Kidney glomerular epithelial cell (primary cell): ENCODE measurements at places on chromosomes 3 and 15.
A peak's percentile ranks its signal among the peaks of the same experiment; 100 is the strongest.

- DNase-seq: no peak
Observed at GRCh38 chr3:95407709-95408463, 1345.0 kb downstream of the NSUN3 start.

DNA sequence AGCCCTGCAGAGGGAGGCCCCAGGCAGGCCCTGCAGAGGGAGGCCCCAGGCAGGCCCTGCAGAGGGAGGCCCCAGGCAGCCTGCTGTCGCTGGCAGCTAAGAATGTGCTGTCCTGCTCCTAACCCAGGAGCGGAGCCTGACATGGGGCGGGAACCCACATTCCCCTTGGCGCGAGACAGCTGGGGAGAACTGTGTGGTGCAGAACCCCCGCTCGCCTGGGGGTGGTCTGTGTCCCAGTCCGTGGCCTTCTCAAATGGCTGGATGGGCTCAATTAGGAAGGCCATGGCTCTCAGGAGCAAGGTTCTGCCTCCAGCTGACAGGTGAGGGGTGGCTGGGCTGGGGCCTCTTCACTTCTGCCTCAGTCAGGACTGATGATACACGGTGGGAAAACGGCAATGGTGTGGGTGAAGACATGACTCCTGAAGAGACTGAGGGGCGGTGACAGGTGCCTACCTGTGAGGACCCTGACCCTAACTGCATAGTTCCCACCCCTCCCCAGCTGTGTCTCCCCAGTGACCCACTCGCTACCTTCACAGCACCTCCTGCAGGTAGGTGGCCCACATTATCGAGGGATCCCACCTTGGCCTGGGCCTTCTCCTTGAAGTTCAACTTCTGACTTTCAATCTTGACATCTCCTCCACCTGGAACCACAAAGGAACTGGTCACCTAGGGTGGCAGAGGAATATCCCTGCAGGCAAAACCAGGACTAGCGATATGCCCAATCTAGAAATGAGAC is 52.0 kb downstream of the DHX30 start:
- no peak for DNase-seq

DNA sequence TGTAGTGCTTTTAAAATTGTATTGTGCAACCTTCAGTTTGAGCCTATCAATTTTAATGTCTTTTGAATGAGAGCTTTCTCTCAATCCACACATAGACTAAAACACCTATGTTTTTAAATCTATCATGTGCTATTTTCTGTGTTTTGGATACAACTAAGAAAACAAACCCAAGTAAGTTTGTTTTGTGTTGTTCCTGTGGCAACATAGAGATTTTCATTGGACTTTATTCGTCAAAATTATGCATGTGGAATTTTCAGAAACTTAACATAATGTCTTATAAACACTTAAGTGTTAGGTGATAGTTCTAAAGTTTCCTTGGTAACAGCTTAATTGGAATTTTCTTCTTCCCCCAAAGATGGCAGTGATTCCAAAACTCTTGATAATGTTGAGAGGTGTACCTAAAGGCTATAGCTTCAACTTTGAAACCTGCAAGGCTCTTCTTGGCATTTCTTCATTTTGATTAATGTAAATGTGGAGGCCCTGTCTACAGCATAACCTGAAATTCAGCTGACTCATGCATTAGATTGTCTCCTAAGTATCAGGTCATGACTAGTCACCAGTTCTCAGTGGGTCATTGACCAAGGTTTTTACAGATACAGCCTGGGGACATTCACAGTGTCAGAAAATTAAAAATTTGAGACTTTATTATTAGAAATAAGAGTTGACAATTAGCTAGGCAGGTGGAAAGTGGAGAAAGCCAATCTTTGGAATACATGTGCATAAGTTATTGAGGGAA is 44.4 kb downstream of the COL6A5 start:
- DNase-seq: no peak

GRCh38 chr3:171255236-171255806 is 204.9 kb downstream of the TNIK start:
- DNase-seq: no peak

GRCh38 chr3:177525987-177526712 is 328.9 kb upstream of the TBL1XR1 start:
- no peak for DNase-seq

DNA sequence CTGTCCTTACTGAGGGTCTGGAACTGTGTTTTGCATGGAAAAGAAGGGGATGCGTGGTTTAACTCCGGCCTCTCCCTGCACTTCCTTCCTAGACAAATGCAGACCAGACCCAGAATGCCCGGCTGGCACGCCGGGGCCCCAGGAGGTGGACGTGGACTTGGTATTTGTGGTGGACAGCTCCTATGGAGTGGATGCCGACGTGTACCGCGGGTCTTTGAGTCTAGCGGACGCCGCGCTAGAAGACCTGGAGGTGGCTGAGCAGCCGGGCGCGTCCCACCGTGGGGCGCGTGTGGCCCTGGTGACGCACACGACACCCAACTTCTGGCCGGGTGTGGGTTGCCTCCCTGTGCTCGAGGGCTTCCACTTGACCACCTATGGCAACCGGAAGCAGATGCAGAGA is 81.8 kb upstream of the COL6A5 start:
- no peak for DNase-seq

DNA sequence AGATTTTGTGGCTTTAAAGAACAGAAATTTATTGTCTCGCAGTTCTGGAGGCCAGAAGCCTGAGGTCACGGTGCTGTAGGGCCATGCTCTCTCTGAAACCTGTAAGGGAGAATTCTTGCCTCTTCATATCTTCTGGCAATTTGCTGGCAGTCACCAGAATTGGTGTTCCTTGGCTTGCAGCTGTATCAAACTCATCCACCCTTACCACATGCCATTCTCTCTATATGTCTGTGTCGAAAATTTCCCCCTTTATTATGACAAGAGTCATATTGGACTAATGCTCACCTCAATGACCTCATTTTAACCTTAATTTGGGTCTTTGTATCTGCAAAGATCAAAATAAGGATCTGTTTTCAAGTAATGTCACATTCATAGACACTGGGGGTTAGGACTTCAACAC is 266.7 kb downstream of the IL20RB start:
- DNase-seq: no peak

DNA sequence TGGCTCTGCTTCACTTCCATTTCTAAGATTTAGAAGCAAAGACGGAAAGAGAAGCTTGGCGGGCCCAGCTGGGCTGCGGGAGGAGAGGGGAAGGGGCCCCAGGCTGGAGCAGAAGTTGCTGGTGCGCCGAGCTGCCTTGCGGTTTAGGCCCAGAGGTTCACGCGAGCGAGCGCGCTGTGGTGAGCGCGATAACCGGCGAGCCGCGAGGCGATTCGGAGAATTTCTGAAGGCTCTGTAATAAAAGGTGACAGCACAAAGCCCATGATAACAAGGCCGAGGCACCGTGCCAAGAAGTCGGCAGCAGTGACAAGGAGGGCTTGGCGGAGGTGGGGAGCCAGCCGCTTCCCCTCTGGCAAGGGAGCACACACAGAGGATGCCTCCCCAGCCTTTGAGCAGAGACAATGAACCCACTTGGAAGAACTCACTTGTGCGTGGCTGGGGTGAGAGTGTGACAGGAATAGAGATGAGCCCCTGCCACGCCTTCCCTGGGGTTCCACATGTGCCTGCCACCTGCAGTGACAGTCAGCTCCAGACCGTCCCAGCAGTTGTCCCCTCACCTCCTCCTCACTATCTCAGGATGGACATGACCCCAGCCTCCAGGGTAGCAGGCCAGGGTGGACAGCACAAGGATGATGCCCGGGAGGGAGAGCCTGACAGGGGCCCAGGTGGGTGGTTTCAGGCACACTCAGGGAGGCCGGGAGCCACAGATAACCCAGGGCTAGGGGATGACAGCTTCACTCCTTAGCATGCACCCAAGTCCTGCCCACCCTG is 315.2 kb downstream of the UACA start:
- no peak for DNase-seq

DNA sequence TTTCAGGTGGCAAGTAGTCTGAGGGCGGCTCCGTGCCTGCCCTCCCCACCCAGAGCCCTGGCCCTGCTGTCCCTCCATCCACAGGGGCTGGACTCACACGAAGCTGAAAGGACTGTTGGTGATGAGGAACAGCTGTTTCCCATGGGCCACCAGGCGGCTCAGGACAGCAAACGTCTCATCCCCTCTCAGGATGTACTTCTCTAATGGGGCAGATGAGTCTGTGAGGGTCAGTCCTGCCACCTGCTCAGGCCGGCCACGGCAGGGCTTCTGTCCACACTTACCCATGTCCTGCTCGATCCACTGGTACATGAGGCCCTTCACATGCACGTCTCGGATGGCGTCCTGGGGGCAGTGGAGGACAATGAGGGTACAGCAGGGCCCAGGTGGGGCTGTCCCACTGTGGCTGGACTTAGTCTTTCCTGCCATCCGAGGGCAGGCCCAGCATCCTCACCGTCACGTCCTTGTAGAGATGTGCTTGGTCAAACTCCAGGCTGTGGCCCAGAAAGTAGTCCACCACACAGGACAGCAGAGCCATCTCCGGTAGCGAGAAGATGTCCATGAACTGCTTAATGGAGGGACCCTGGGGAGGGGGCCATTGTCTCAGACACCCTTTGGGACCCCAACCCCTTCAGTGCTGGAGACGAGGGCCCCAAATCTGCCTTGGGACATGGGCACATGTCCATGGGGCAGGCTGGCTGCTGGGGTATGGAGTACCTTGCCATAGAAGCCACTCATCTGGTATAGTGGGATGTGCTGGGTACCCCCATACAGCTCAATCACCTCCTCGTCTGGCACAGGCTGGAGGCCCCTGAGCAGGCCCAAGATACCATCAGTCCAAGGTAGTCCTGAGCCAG is 5.7 kb downstream of the NT5DC2 start:
- DNase-seq: no peak

DNA sequence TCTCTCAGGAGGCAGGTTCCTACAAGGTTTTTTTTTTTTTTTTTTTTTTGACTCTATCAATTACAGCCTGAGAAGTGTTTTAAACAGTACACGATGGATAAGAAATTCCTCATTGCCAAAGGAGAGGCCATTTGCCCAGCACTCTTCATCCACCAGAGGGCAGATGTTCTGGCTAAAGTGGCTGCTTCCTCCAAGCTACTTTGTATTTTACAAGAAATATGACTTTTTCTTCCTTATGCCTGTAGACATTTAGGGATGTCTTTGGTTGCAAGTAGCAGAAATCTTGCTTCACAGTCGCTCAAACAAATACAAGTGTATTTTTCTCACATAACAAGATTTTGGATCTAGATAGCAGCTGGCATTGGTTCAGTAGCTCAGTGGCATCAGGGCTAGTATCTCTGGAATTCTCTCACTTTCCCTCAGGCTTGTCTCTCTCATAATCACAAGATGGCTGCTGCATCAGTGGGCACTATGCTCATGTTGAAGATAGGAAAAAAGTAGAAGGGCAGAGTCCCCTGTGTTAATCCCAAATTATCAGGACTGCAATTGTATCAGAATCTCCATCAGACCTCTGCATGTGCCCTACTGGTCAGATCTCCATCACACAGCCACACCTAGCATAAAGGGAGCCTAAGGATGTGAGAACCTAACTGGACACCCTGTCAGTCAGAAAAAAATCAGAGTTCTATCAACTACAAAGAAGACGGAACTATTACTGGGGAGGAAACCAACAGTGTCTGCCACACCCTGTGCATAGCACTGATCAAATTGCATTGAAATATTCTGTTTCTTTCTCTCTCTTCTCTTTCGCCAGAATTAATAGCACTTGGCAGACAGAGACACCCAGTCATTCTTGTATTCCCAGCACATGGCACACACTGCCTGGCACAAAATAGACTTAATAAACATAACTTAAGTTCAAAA is 138.9 kb upstream of the COL8A1 start:
- DNase-seq: peak; percentile 62

- DNase-seq: peak; percentile 52
Observed at GRCh38 chr3:57298041-57298440, 5.6 kb upstream of the ASB14 start.

DNA sequence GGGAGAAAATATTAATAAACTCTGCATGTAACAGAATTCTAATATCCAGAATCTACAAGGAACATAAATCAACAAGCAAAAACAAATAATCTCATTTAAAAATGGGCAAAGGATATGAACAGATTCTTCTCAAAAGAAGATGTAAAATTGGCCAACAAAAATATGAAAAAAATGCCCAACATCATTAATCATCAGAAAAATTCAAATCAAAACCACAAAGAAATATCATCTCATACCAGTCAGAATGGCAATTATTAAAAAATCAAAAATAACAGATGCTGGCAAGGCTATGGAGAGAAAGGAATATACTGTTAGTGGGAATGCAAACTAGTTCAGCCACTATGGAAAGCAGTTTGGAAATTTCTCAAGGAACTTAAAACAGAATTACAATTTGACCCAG is 150.7 kb upstream of the TRIM42 start:
- DNase-seq: no peak

- DNase-seq: no peak
Observed at GRCh38 chr3:13414040-13414729, 5.9 kb downstream of the NUP210 start.

- DNase-seq: no peak
Observed at GRCh38 chr15:78051596-78051995, 25.9 kb downstream of the TBC1D2B start.

DNA sequence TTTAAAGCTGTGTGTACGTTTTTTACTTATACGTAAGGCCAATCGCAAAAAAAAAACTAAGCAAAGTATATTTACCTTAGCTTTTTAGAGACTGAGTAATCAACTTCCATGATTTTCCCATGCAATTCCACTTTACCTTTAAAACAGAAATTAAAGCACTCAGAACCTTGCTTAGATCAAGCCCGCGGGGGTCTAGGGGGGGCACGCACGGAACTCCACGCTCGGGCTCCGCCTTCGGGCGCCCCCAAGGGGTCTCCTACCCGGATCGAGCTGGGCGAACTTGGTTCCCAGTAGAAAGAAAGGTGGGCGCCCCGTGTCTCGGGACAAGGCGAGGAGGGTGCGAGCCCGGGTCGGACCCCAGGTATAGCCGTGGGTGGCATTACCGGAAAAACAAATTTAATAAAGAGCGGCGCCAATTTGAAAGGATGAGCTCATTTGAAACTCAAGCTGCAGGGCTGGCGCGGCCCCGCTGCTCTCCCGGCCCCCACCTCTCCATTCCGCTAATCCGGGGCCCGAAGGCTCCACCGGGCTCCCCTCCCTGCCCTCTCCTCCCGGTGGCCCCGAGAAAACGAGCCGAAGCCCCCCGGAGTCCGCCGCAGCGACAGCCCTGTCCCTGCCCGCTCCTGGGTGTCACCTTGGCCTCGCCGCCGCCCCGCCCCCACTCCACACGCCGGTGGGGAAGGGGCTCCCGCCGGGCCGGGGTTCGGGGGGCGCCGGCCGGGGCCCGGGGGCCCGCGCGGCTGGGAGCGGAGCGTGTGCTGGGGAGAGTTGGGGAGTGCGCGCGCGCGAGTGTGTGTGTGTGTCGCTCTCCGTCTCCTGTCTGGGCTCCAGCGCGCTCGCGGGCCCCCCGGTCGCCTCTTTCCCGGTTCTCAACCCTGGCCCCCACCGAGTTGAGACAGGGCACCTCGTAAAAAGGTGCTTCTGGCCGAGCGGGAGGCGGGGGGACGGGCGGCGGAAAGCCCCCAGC is 1.5 kb downstream of the IGF2BP2 start:
- DNase-seq: no peak

- no peak for DNase-seq
Observed at GRCh38 chr3:193498215-193498614, 56.5 kb downstream of the ATP13A4 start.

- peak; percentile 15 for DNase-seq
Observed at GRCh38 chr15:45715528-45715927, 80.7 kb downstream of the SQOR start.
